ENCODE measurements at places on chromosomes 1 and 21. TPM values are rescaled to one million over a fixed set of nuclear protein-coding genes. Genes with fewer than 3 reads are reported as not detected.

DNA sequence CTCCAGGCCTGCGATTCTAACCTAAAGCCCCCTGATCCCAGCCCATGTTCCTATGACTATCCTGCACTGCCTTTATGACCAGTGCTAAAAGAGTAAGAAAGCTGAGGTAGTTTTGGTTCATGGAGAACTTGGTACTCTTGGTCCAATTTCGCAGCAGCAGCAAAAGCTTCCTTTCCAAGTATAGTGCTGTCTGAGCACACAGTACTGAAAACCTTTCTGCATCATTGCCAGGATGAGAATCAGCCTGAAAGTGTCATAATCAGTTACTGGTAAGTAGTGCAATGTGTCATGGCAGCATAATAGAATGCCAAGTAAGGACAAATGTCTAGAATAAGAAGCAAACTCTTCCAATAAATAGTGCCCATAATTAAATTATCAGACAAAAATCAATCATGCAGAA is 889.6 kb upstream of the ADGRL4 start:
- no peak for DNase-seq

The PDC gene
- not detected for total RNA-seq

DNA sequence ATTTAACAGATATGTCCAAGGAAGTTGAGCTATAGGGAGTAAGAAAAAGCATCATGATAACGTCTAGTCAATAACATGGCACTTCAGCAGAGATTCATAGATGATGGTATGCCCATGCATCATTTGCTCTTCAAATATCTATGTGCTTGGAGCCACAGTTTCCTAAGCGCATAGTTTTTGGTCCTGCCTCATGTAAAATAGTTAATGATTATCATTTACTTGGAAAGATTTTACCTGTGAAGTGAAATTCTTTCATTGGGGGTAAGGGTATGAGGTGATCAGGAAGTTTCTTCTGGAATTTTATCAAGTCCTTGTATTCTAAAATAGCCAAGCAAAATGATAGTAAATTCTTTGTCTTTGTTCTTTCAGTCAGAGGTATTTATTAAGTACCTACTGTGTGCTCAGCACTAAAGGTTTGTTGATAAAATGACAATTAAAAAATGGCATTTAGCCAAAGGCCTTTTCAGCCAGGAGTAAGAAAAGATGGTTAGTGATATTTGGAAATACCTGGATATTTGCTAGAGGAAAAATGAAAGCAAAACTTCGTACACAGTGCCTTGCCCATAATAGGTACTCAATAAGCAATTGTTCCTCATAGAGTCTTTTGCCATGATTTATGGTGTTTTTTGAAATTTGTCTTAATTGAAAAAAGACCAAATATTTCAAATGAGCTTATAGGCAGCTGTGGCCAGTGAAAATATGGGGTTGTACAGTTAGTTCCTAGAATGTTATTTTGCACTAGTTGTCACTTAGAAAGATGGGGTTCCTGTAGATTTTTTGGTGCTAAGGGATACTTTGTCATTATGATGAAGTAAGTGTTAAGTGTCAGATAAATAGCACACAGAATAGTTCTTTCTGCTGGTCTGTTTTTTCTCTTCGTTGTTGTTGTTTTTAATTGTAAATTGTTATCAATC is 13.1 kb downstream of the PDIK1L start:
- no peak for DNase-seq

GRCh38 chr1:2193514-2194281 is 874 bp downstream of the FAAP20 start:
- no peak for DNase-seq

The HAPLN2 gene
- not detected for total RNA-seq

- no peak for DNase-seq
Observed at GRCh38 chr1:119480175-119480574, 26.8 kb upstream of the HSD3B1 start.

GRCh38 chr1:40161888-40162397 is 756 bp downstream of the RLF start:
- no peak for DNase-seq

DNA sequence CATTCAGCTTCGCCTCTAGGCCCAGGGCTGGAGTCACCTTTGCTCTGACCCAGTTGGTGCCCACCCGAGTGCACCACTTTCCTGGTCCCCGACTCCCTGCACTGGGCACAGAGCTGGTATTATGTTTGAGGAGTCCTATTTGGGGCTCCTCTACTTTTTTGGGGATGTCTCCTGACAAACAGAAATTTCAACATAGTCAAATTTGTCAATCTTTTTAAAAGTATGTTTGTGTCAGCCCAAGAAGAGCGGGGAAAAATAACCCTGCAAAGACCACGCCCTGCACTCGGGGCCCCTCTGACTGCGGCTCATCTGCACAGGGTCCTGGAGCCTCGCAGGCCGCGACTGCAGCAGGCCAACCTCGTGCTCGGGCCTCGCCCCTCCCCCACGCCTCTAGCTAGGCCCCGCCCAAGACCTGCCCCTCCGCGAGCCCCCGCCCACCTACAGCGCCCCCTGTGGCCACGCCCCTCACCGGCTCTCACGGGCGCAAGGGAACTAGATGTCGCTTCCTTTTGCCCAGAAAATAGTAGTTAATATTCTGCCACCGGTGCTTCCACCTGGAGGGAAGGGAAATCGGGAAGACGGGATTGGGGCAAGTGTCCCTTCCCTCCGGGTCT is 11.4 kb downstream of the FAM229A start:
- DNase-seq, result no peak

The PLA2G2A gene
- total RNA-seq, result not detected

The RCAN1 gene
- total RNA-seq, result 70.6 TPM

The RIPPLY3 gene
- 0.92 TPM for total RNA-seq

GRCh38 chr21:42900446-42900845 is 7.3 kb downstream of the NDUFV3 start:
- DNase-seq, result no peak

GRCh38 chr1:6785728-6786505 is 663 bp downstream of the CAMTA1 start:
- DNase-seq, result no peak

The S100A3 gene
- 12.0 TPM for total RNA-seq

GRCh38 chr1:7511381-7511780 is 259.7 kb upstream of the VAMP3 start:
- no peak for DNase-seq

- no peak for DNase-seq
Observed at GRCh38 chr1:212230329-212230728, 54.9 kb upstream of the PPP2R5A start.

GRCh38 chr1:29648026-29648425 is 411.7 kb downstream of the PTPRU start:
- no peak for DNase-seq

- DNase-seq, result no peak
Observed at GRCh38 chr1:182786223-182786994, 3.2 kb upstream of the NPL start.

- DNase-seq, result peak; percentile 77
Observed at GRCh38 chr1:149986486-149987296, 23.8 kb downstream of the OTUD7B start.

DNA sequence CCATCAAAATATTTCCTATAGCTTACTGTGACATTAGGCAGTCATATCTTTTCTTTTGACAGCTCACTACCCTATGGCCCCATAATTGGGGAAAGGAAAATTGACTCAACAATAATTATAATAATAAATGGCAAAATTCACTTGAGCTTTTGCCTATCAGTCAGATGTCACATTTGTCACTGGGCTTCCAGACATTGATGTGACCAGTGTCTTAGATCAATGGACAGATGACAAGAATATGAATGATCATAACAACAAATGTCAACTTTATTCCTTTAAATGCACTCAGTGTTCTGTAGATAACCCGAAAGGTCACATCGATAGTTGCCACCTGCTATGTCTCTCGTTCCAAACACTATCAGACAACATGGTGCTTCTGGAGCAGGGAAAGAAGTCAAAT is 266.7 kb downstream of the GPATCH2 start:
- no peak for DNase-seq

- DNase-seq, result peak; percentile 74
Observed at GRCh38 chr1:26772687-26773086, 15.1 kb upstream of the PIGV start.

- no peak for DNase-seq
Observed at GRCh38 chr1:153771261-153771660, 3.9 kb upstream of the SLC27A3 start.

The SLC44A5 gene
- total RNA-seq, result 3.7 TPM

DNA sequence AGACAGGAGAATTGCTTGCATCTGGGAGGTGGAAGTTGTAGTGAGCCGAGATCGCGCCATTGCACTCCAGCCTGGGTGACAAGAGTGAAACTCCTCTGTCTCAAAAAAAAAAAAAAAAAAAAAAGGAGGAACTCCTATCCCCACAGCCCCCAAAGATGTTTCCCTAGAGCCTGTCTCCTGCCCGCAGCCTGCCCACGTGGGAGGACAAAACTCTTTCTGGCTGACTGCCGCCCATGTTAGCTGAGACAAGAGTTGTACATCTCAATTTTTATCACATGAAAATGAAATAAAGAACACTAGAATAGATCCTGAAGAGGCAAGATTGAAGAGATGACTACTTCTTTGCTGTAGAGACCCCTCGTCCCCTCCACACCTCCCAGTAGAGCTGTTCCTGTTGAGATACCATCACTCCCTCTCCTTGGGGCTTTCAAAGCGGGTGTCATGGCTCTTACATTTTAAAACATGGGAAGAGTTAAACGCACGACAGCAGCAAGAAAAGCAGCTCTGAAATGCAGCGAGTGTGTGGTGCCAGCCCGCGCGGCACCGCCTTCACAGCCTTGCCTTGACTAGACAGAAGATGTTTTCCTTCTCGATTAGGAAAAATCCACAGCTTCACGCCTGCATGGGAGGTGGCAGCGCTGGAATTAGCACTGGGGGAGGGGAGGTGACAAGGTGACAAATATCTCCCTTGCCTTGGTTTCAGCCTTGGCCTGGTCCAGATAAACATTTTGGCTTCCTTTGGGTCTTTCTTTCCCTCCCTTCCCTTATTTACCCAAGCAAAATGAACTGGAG is 253.4 kb upstream of the CSF3R start:
- no peak for DNase-seq

The CHI3L1 gene
- total RNA-seq, result 1.5 TPM

The G0S2 gene
- 164 TPM for total RNA-seq

- no peak for DNase-seq
Observed at GRCh38 chr21:31583498-31583897, 76.0 kb upstream of the SOD1 start.

The GJB3 gene
- total RNA-seq, result 29.7 TPM

- DNase-seq, result no peak
Observed at GRCh38 chr1:33032126-33032869, 4.4 kb downstream of the AK2 start.

GRCh38 chr1:152481869-152482664 is 28.5 kb upstream of the LCE5A start:
- no peak for DNase-seq

The BARHL2 gene
- total RNA-seq, result not detected

DNA sequence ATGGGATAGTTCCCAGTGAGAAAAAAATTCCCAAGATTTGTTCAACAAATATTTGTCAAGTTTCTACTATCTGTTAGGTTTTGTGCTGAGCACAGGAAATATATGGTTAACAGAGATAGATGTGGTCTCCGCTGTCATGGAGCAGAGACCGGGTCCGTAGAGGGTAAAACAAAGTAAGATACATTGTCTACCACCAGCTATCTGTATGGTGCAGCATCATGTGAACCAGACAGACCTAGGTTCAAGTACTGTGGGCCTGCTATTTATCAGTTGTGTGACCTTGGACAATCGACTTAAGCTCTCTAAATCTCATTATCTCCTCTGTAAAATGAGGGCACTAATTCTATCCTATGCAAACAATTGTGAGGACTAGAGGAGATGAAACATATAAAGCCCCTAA is 109.8 kb downstream of the DUSP10 start:
- DNase-seq, result no peak

The ADORA3 gene
- total RNA-seq, result not detected

The STIL gene
- total RNA-seq, result 4.9 TPM

GRCh38 chr1:109508873-109509175 is 703 bp downstream of the AMIGO1 start:
- no peak for DNase-seq

- no peak for DNase-seq
Observed at GRCh38 chr1:77281491-77282186, at the start of gene AK5. AK5 (plus strand) TSS chr1:77282019; CDS start chr1:77282314, 295 bp downstream.

The AZIN2 gene
- 2.8 TPM for total RNA-seq

DNA sequence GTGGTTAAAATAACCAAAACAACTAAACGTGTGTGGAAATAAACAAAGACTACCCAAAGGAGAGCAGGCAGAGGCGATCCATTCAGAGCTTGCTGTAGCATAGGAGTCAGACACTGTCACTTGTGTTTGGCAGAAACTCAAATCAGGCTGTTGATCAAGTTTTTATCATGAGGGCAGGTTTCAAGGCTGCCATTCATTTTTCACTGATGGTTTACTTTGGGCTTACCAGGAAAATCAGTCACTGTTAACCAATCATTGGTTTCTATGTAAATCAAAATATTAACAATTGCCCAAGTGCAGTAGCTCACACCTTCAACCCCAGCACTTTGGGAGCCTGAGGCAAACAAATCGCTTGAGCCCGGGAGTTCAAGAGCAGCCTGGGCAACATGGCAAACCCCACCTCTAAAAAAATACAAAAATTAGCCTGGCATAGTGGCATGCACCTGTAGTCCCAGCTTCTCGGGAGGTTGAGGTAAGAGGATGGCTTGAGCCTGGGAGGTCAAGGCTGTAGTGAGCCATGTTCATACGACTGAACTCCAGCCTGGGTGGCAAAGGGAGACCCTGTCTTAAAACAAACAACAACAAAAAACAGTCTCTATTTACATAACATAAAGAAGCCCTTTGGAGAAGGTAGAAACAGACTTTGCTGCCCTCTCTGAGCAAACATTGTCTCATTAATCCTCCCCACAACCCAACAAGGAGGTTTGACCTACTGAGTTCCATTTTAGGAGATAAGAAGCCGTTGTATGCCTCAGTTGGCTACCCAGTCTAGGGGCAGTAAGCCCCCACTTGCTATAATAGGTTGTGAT is 21.1 kb upstream of the ETS2 start:
- DNase-seq, result no peak

The GART gene
- total RNA-seq, result 114 TPM

The TAL1 gene
- 0.71 TPM for total RNA-seq

DNA sequence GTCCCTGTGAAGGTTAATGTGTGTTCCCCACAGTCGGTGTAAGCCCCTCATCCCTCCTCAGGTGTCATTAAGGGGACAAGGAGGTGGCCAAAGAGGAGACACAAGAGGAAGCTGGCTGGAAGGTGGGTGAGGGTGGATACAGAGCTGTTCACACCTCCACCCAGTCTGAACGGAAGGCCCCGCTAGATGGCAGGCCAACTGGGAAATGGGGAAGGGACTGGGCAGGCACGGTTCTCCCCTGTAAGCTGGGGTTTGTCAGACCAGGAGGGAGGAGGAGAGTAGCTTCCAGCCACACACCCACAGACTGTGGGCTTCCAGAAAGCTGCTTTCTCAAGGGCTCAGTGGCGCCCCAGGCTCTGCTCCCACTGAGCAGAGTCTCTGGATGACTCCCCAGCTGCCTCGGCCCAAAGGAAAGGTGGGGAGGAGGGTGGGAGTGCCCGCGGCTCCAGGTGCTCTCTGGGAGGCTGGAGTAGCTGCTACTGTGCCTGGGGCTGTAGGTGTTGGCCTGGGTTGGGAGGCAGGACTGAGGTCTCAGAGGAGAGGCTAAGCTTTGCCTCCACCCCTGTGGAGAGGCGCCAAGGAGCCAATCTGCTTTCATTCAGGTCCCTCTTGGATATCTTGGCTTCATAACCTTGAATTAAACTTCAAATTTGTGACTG is 41.2 kb downstream of the PCP4 start:
- DNase-seq, result no peak

- DNase-seq, result peak; percentile 19
Observed at GRCh38 chr1:186152620-186153239, 222.3 kb downstream of the TPR start.

The SPRR2A gene
- 1.0 TPM for total RNA-seq
